SK-N-MC (cell line): ENCODE measurements at places on chromosomes 3 and 15.

DNA sequence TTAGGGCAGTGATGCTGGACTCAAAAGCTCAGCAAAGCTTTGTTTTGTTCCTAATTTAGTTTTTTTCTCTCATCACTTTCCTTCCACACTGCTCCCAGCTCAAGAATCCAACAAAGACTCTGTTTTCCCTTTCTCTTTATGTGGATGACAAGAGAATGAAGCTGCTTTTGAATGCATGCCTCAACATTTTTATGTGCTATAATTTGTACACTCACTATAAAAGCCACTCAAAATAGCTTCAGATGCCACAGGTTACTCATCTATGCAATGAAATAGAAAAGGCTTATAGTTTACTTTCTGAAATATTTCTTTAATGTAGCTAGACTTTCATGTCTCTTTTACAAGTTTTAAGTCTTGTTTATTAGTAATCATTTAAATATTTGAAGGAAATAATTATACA lies 714.9 kb downstream of the OTOL1 start:
- DNase-seq, result no peak

GRCh38 chr3:135516143-135516542 lies 449.4 kb upstream of the PPP2R3A start:
- no peak for DNase-seq

DNA sequence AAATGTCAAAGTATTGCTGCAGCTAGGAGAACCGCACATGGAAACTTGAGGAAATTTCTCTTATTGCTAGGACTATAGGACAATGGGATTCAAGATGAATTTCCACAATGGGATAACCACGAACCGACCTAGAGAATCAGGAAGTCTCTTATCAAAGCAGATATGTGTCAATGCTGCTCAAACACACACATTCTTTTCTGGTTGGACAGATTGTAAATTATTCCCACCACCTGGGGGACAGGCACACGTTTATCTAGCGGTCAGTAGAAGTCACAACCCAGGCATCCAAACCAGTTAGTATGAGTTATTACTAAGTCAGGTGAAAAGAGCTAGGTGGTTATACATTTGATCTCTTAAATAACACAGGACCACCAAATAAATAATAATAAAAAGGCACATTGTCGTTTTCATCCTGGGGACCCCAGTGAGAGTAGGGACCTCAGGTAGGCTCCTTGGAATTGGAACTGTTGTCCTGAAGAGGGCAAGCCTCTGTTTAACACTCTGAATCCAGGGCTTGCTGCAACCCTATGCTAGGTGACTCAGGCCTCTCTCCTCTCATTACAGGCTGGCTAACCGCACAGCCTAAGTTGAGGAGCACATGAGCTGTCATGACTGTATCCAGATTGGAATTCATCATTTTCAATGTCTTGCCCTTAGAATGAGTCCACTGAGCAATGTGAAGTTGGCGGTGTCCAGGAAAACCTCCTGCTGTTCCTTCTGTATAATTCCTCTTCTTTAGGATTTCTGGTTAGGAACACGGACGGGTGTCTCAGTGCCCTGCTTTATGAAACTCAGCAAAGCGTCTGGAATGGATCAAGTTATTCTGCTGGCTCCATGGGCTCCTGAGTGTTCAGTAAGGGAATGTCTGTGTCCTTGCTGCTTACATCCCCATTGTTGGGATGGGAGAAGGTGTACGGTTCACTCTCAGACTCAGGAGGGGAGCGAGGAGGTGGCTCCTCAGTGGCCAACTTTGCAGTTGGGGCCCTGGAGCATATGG lies 59.0 kb downstream of the CLEC3B start:
- no peak for DNase-seq

- DNase-seq, result no peak
These were observed 137.5 kb downstream of the LRRK1 start for GRCh38 chr15:101056366-101057334.

- DNase-seq, result no peak
These were observed 69.2 kb downstream of the GOLGA8B start for GRCh38 chr15:34514251-34514670.

- DNase-seq, result no peak
These were observed 96.3 kb upstream of the CHRM5 start for GRCh38 chr15:33871980-33872379.
